Smooth muscle cell of the brain vasculature (primary cell): ENCODE measurements at places on chromosomes 11 and 22.
A peak's percentile ranks its signal among the peaks of the same experiment; 100 is the strongest.

DNA sequence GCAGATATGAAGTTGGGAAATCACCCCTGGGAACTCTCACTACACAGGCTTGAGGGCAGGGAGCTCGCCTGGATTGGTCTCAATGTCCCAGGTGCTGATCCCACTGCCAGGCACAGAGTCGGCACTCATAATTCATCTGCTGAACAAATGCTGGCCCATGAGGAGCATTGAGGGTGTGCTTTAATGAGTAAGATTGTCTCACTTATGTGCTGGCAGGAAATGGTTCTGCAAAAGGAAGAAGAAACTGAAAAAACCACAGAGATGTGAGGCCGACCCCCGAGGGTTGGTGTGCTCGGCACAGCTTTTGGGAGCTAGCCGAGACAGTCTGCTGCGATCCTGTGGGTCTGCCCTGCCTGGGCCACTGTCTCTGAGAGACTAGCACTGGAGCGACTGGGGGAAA, 9.4 kb downstream of the PLAAT2 start:
- no peak for DNase-seq

DNA sequence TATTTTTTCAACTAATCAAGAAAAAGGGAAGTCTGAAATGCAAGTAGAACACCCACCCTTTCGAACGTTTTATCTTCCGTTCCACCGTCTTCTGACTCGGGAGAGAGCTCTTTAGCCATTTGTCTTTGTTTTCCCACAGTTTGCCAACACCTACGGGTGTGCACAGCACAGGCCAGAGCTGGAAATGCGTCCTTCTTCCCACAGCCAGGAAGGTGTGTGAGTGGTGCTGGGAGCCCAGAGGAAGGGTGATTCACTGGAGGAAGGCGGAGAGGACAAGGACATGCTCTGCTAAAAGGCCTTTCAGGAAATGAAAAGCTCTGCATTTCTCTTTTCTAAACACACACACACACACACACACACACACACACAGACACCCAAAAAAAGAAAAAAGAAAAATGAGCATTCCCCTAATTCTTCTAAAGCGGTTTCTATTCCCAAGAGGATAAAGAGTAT, 18.5 kb downstream of the ENDOD1 start:
- DNase-seq, result peak; percentile 33

GRCh38 chr11:121656328-121657090, 203.7 kb upstream of the SORL1-AS1 start:
- DNase-seq, result no peak

GRCh38 chr11:65861165-65861505, 902 bp downstream of the MUS81 start:
- no peak for DNase-seq

GRCh38 chr22:48944433-48944750, 883.3 kb downstream of the BRD1 start:
- DNase-seq, result no peak

GRCh38 chr11:3198815-3199214, 19.8 kb downstream of the MRGPRG start:
- DNase-seq, result no peak

DNA sequence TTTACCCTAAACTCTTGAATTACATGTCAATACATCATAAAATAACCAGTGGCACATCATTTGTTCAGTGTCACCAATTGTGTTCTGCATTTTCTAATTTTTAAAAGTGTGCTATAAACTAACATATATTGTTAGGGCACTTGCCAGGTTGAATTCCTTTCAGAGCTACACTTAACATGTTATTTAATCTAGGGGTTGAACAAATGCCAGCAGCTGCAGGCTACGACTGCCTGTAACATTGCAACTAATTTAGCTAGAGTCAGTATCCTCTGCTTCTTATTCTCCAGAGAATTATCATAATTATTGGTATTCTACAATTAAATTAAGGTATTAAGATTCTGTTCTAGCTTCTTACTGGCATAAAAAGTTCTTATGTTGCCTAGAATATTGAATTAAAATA, 46.4 kb upstream of the ARHGAP42 start:
- DNase-seq, result no peak

DNA sequence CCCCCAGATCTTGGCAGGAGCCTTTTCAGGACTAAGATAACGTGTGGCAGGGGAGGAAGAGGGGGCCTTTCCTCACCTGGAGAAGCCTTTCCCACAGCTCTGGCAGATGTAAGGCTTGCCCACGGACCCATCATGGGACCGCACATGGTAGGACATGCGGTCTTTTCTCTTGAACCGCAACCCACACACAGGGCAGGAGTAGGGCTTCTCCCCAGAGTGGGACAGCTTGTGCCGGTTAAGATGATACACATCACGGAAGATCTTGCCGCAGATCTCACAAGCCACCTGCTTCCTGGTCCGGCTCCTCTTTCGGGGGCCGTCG, 1.9 kb downstream of the PATZ1 start:
- DNase-seq, result no peak
